ENCODE measurements at places on chromosomes 5 and 9.

DNA sequence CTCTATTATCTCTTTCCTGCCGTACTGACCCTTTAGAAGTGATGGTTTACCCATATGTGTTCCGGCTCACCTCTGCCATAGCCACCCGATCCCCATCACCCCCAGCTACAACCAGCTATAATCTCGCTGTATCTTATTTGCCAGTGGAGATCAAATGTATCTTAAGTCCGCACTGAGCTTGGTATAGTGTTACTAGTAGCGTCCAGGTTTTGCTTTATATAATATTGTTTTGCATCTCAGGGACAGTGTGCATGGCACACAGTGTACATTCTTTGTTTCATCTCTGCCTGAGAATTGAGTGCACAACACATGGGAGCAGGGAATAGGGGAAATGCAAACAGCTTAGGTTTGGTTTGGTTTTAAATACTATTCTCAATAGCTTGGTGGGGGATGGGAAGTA lies 135.8 kb upstream of the SNX2 start:
- no peak for DNase-seq

GRCh38 chr5:157486221-157486681 lies 26.2 kb downstream of the NIPAL4 start:
- DNase-seq, result no peak

- DNase-seq, result no peak
Observed at GRCh38 chr9:89439571-89439970, 58.3 kb downstream of the SEMA4D start.

DNA sequence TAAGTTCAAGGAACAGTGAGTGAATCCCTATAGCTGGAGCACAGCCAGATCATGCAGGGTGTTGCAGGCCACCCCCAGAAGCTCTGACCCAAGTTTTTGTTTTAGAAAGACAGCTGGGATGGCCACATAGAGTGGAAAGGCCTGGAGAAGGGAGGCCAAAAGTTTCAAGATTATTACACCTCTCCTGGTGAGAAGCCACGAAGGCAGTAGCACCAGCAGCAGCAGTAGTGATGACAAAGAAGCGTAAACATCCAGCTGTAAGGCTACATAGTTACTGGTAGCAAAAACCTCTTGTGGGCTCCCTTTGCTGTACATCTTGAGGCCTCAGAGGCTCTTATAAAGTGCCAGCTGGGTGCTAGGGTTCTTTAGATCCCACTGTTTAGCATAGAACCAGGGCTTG lies 11.8 kb downstream of the ADAMTSL1 start:
- no peak for DNase-seq

DNA sequence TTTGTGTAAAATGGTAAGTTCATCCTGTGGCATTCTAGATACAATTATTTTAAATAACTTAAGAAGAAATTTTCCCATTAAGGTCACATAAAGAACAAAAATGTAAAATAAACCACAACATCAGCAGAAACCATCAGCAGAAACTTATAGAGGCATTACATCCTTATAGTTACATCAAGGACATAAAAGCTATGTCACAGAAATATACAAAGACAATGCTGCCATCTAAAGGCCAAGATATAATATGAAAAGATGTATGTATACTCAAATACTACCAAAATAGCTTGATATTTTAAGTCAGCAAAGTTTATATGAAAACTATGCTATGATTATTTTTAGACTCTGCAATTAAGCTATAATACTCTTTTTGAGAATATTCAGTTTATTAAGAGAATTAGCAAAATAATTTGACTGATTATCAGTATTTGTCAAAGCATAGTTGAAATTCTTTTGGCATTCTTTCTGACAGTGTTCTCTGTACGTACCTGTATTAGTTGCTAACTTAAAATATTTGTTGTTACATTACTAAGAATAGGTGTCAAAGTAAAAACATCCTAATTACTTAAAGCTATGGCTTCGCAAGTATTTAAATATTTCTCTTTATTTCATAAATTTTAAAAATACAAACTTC lies 36.2 kb downstream of the FBXL17 start:
- DNase-seq, result peak; percentile 36

DNA sequence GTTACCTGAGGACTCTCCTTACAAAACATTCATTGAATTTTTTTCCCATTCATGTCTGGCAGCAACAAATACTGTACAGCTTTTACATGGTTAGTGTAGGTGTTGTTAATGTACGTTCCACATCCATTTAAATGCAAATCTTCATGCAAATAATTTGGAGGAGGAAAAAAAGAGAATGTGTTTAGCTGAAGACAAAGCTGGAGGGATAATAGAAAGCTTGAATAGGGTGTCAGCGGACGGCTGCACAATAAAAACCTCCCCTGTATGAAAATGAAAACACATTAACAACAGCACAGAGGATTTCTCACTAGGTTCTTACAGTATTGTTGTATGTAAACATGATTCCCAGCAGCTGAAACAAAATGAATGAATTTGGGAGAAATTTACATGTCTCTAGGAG lies 231.5 kb downstream of the ZNF608 start:
- no peak for DNase-seq

GRCh38 chr5:115775999-115776398 lies 40.5 kb downstream of the CDO1 start:
- DNase-seq, result no peak

DNA sequence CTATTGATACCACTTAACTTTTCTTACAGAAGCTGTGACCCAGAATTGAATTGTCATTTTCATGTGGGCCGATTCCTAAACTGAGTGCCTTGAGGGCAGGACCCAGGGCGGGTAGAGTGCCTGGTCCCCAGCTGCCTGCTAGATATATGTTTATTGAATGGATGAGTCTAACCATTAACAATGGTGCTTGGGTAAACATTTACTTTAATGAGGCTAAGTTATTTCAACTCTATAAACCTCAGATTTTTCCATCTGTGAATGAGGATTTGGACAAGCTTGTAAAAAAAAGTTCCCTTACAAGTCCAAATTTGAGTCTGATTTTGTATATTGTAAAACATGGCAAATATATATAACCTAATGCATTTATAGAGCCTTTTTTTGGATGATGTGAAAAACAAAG lies 181.8 kb upstream of the ELL2 start:
- no peak for DNase-seq

DNA sequence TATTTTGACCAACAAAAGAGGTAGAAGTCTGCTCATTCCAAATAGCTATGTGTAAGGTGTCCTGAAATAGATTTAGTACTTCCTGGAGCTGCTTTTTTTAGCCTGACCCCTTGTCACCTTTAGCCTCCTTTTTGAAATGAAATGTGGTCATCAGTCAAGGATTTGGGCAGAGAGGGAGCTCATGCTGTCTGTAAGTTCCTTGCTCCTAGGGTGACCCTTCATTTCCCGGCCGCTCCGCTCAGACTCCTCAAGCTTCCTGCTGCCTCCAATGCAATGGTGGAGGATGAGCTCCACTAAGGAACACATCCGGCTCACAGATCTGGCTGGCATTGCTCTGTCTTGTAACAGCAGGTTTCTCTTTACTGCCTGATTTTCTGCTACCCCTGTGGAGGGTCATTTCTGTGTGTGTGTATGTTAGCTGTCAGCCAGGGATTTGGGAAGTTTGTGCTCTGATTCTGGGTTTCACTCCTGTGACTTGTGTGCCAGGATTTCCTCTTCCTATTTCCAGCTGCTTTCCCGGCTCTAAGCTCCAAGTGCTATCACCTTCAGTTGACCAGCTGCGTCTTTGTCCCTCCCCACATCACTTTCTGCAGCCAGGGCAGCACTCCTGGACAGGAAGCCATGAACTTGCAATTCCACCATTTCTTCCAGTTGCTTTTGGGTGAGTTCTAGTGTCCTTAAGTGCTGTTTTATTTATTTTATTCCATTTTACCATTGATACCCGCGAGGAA lies 265.9 kb downstream of the ICE1 start:
- no peak for DNase-seq

DNA sequence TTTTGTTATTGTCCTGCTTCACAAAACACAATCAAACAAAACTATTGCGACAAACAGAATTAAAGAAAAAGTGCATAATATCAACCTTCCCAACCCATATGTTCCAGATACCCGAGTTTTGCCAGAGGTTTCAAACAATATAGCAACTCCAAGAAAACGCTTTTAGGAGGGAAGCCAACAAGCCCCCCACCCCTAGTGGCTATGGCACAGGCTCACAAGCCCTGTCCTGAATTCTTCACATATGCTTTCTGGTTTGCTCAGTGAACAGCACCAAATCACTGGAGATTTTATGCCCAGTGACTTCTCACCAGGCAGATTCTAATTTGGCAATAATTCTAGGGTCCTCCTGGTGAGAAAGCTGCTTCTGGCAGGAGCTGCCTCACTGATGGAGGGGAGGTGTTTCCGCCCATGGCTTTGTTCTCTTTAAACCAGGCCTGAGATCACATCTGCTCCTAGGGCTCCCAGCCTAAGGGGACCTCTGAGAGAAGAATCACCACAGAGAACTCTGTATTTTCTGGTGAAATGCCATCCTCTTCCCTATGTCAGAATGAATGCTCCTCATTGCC lies 1982.4 kb downstream of the EFNA5 start:
- DNase-seq, result peak; percentile 8

DNA sequence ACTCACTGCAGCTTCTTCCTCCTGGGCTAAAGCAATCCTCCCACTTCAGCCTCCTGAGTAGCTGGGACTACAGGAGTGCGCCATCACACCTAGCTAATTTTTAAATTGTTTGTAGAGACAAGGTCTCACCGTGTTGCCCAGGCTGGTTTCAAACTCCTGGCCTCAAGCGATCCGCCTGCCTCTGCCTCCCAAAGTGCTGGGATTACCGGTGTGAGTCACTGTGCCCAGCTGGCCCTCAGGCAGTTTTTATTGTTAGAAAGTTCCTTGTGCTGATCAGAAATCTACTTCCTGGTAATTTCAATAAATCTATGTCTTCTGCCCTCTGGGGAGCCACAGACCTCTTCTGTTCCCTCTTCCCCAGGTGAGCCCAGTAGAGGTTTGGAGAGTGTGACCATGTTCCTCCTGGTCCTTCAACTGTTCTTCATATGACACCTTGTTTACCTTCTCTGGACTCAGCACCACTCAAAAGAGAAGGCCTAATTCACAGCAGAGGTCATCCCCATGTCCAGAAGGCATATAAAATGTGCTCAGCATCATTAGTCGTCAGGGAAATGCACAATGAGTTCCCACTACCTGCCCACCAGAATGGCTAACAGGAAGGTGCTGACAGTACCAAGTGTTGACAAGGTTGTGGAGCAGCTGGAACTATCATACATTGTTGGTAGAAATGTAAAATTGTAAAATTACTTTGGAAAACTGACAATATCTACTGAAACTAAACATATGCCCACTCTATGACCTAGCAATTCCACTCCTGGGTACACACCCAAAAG lies 10.4 kb downstream of the TMOD1 start:
- no peak for DNase-seq

DNA sequence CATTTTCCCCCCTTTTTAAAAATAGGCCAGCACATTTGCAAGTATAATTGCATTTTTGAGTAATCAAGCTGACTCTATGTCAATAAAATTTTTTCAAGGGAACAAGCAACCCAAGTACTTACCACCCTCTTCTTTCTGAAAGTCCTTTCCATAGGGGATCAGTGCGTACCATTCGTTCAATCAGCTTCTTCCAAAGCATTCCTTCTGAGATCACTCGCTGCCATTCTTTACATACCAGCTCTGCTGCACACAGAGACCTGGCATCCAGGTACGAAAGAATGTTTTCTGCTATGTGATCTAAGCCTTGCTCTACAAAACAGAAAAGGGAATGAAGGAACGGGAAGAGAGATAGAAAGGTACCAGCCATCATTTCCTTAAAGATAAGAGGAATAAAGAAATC lies 106.6 kb downstream of the FBXW11 start:
- no peak for DNase-seq

DNA sequence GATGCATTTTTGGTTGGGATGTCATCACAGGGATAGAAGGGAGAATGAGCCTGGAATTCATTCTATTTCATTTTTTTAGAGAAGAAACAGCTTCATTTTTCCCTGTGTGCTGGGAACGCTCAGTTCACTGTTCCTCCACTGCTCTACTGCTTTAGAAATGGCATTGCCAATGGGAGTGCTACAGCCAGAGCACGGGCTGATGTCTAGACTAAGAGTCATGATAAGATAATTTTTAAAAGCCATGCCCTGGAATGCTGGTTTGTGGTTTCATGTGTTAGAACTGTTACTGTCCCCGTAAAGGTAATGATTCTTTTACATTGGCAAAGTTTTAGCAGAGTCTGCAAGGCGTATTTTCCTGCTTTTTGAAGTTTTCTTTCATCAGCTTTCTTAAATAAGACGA lies 119.6 kb downstream of the SEMA6A start:
- DNase-seq, result no peak

DNA sequence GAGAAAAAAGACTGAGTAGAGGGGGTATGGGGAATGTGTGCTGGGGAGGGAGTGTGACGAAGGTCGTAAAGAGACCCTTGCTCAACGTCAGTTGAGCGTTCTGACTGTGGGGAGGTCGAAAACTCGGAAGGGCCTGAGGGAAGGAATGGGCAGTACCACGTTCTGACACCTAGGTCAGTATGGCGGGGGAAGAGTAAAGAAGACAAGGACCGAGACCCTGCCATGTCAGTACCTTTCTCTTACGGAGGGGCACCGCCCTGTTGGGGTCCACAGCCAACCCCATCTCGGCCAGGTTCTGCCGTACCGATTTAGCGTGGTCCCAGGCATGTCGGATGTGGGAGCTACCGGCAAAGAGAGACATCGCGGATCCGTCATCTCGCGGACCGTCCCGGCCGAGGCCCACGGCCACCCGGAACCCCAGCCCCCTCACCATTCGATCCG lies 375 bp downstream of the NOP16 start:
- no peak for DNase-seq

DNA sequence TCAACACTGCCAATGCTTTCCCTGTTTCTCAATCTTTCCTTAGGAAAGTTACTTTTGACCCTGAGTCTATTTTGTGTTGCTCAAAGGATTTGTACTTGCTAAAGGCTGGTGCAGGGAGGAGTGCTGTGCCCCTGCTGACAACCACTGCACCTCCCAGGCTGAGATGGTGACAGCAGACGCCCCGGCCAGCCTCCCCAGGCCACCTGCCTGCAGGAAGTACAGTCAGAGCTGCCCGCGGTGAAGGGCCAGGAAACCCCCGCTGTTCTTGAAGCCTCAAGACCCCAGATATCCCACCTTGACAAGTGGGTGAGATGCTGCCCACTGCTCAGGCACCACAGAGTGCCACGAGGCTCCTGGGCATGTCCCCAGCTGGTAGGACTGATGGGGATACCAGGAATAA lies 44.2 kb upstream of the CKMT2 start:
- DNase-seq, result no peak

- DNase-seq, result no peak
Observed at GRCh38 chr9:84331119-84331809, 9.3 kb downstream of the SLC28A3 start.

DNA sequence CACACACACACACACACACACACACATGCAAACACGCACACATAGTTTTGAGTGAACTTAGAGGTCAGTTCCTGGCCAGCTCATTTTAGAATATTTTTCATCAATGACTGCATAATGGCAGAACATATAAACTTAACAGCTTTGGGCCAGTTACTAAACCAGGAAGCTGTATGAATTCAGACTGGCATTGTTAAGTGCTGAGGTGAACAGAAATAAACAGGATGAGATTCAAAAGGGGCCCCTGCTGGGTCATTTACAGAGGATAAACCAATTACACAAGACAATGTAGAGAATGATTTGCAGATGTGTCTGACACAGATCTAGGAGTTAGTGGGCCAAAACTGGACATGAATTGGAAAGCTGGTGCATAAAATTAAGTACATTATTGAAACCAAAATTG lies 44.6 kb downstream of the MARCHF11 start:
- no peak for DNase-seq

All from muscle of back (tissue), 13 donors.